Activated CD8-positive, alpha-beta T cell treated with anti-CD3 and anti-CD28 coated beads for 36 hours (primary cell): ENCODE measurements at places on chromosomes 4 and X.
A peak's percentile ranks its signal among the peaks of the same experiment; 100 is the strongest.

GRCh38 chr4:142615324-142615665 is 230.8 kb downstream of the INPP4B start:
- no peak for DNase-seq

- no peak for DNase-seq
Measured at GRCh38 chrX:63394872-63395271, 43.7 kb upstream of the SPIN4 start.

DNA sequence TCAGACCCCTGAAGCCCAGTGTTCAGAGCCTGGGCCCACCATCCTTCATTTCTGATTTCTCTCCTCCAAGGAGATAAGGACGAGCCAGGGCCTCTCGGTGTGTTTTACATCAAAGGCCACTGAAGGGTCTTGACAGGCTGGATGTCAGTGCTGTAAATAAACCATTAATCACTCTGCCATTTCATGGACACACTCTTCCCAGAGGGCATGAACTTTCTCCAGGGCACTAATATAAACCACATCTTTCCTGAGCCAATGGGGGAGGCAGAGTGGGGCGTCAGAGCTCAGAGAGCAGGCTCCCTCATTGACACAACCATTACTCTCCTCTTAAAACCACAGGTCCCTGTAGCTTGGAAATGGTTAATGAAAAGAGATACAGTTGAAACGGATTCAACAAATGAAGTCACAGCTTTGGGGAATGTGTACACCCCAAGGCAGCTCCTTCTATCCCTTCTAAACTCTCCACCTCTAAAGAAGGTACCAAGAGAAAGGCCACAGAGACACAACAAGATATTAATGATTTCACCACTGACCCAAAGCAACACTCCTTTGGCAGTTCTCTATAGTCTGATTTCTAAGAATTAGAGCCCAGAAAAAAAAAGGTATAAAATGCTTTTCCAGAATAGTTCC is 200.6 kb downstream of the CHIC2 start:
- no peak for DNase-seq

DNA sequence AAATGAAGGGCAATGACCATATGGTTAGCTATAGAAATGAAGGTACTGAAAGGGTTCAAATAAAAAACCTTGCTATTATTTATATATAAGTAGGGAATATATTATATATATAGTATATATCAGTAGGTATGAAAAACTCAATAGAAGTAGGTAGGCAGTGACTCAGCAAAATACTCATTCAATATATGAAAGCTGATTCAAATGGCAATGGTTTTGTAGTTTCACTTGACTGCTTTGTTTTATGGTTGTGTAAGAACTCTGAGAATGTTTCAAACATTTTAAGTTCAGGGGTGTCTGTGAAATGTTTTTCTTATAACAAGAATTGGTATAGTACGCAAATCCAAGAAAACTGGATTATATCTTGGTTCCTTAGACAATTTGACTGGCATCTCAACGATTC is 4.1 kb downstream of the ZNF280C start:
- DNase-seq: no peak

DNA sequence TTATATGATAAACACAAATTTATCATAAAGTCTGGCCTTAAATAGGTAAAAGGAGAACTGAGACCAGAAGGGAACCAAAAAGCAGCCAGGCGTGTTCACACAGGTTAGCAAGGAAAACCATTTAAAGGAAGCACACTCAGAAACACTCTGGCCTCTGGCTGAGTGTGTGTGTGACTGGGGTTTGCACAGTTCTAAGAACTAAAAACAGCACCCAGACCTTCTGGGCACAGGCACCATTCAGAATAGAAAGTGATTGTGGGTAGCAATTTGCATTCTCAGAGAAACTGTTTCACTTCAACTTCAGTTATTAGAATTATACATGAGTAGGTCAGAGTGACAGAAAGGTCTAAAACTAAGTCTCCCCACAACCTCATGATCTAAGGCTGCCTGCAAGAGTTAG is 10.0 kb downstream of the GPR82 start:
- peak; percentile 52 for DNase-seq

GRCh38 chrX:133604801-133605200 is 189.5 kb upstream of the GPC4 start:
- no peak for DNase-seq

DNA sequence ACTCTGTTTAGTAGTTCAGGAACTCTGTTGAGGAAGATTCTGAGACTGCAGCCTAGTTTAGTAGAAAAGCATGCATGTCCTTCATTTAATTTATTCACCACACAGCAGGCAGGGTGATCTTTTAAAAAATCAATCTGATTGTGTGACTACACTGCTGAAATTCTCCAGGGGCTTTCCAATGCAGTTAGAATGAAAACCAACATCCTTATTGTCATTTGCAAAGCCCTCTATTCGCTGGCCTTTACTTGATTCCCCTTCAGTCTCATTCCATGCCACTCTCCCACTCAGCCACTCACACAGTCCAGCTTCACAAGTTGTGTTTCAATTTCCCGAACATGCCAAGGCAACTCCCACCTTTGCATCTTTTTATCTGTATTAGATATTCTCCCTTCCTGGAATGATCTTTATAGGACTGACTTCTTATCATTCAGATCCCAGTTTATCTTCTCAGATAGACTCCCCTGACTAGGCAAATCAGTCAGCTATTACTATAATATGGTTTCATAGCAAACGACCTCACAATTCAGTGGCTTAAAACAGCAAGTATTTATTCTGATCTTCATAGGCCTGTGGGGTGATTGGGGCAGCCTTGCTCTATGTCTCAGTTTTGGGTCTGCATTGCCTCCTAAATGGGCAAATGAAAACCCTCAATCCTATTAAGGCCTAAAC is 21.3 kb upstream of the FTHL17 start:
- DNase-seq: no peak

DNA sequence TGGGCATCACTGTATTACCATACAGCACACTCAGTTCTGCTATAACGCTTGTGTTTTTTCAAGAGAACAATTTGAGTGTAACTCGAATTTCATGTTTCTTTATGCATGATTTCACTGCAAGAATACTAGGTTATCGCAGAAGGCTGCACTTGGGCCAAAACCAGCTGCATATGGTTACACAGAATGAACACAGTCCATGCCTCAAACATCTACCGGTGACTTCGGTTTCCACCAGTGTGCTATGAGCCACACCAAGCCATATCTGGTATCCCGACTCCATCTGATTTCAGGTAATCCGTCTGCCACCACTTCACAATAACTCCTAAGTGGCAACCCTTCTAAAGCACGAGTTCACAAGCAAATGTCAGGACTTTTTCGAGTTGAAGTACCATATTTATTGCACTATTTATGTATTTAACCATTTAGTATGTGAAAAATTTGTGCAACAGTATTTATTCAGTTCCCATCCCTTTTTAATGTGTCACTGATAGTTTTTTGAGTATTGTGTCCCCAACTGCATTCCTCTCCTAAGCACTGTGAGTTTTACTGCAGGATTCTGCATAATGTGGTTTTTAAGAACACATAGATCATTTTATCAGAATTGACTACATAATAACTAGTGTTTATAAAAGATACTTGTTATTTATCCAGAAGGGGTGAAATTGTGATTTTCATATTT is 111.8 kb downstream of the APBB2 start:
- no peak for DNase-seq

DNA sequence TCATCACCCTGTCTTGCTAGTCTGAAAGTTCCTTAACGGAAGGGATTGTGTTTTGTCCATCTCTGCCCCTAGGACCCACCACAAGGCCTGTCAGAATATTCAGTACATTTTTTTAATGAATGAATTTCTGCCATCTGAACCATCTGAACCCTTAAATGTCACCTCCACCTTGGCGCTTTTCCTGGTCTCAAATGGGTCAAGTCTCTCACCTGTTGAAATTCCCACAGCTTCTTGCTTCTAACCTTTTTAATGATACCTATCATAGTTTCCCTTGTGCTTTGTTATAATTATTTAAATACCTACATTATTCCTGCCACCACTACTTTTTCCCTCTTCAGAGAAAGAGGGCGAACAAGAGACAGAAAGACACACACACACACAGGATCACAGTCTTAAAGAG is 48.0 kb downstream of the SHROOM4 start:
- no peak for DNase-seq

- DNase-seq: no peak
Measured at GRCh38 chr4:82367438-82368097, 6.2 kb downstream of the HNRNPD start.

- DNase-seq: peak; percentile 26
Measured at GRCh38 chr4:47031751-47032404, 511 bp downstream of the GABRB1 start.

GRCh38 chr4:2266181-2266580 is 4.3 kb upstream of the MXD4 start:
- DNase-seq: no peak

GRCh38 chr4:139454111-139455045 is at the start of gene RAB33B:
Gene RAB33B (plus strand): TSS chr4:139454121. CDS start chr4:139454196, 75 bp downstream.
- no peak for DNase-seq

GRCh38 chrX:47226071-47226470 is 6.7 kb upstream of the USP11 start:
- DNase-seq: no peak

DNA sequence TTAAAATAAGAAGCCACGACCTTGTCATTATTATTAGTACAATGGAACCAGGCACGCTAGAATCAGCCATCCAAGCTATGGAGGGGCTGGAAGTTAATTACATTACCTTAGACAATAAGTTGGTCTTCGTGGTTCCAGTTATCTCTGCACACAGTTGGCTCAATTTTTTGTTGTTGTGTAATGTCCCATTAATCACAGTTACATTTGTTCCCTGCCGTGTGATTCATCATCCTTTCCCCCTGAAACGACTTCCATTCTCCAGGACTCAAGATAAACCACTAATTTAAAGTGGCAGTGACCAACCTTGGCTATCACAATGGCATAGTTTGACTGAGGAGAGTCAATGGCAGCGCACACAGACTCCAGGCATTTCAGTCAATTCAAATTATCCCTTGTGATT is 905.0 kb downstream of the RAB28 start:
- no peak for DNase-seq

GRCh38 chr4:74449571-74450297 is 4.8 kb downstream of the AREG start:
- DNase-seq: no peak

GRCh38 chrX:73851014-73852009 is 288.3 kb downstream of the CHIC1 start:
- no peak for DNase-seq

- no peak for DNase-seq
Measured at GRCh38 chr4:152430507-152430906, 105.4 kb downstream of the FBXW7 start.

GRCh38 chrX:37817579-37817978 is 29.8 kb downstream of the DYNLT3 start:
- no peak for DNase-seq

- DNase-seq: no peak
Measured at GRCh38 chrX:69430785-69431184, 73.3 kb upstream of the NALF2 start.

GRCh38 chrX:71160475-71160874 is 15.8 kb downstream of the NLGN3 start:
- DNase-seq: no peak

DNA sequence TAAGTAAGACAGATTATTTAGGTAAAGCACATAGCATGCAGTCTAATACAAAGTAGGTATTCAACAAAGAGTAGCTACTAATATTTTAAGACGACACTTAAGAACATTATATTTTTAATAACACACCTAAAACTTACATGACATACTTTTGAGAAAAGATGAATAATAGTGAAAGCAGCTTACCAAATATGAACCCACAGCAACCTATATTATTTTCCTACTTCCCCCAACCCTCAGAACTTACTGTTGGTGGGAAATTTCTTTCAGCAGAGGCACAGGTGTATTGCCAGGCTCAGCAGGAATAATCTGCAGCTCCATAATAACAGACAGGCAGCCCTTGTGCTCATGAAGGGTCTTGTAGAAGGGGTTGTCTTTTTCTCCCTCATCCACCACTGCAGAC is 498.9 kb downstream of the GLUD2 start:
- DNase-seq: no peak

GRCh38 chr4:182010876-182011275 is 232.3 kb upstream of the TENM3 start:
- no peak for DNase-seq

DNA sequence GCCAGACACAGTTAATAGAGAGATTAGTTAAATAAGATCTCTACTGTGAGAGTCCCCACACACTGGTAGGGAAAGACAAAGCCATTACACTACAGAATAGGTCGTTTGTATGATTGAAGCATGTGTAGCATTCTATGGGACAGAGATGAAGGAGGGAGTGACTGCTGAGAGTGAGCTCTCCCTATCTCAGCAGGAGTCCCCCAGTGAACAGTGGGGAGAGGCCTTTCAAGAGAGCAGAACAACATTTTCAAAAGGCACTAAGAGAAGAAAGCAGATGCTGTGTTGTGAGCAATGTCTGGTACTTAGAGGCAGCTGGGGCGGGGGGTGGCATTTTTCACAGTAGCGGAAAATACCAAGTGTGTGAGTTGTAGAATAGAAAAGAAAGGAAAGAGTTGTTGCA is 413.6 kb downstream of the AFF2 start:
- DNase-seq: no peak

GRCh38 chr4:25658357-25658771 is 2.7 kb downstream of the SLC34A2 start:
- DNase-seq: no peak

DNA sequence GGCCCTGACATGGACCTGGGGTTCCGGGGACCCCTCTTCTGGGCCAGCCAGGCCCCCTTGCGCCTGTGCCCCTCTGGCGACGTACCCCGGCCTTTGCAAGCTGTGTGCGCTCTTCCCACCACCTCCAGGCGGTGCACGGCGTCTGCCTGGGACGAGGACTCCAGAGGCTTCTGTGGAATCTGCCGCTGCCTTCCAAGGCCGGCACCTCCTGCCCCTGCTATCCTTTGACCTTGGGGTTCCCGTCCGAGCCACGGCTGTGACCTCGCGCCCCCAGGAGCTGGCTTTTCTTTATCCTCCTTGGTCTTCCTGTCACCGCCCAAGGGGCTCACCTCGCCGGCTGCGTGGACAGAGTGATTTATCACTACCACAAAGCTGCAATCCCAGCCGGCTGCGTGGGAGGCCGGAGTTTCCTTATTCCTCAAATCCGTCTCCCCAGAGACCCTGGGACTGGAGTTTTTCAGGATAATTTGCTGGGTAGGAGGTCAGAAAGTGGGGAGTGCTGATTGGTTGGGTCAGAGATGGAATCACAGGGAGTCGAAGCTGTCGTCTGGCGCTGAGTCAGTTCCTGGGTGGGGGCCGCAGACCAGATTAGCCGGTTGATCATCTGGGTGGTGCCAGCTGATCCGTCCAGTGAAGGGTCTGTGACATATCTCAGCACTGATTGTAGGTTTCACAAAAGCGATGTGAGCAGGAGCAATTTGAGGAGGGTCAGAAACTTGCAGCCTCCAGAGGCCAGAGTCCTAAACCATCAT is 19.8 kb upstream of the PLCXD1 start:
- no peak for DNase-seq

DNA sequence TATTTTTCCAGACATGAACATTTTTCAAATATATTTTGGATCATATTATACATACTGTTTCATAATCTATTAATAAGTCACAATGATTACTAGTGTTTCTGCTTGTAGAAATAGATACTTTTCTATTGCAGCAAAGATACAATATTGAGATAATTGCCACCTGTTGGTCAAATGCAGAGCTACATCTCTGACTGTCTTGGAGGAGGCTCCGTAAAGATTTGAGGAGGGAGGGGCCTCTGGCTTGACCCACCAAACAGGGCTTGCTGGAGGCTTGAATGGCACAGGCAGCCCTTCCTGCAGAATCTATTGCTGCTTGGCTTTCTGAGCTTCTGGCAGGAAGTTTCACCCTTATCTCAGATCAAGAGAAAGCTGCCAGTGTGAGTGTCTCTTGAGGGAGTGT is 99.3 kb upstream of the ARMCX2 start:
- peak; percentile 47 for DNase-seq
